GM23248 (cell line): ENCODE measurements at places on chromosomes 13 and 19.
A peak's percentile ranks its signal among the peaks of the same experiment; 100 is the strongest.

DNA sequence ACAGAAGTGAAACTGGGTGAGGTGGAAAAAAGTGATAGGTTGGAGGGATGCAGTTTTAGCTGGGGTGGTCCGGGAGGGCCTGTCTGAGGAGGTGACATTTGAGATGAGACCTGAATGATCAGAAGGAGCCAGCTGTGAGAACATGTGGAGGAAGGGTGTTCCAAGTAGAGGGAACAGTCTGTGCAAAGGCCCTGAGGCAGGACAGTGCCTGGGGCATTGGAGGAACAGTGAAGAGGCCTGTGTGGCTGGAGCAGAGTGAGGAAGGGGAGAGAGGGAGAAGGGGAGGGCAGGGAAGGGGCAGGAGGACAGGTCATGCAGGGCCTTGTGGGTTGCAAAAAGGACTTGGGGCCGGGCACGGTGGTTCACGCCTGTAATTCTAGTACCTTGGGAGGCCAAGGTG lies 36.3 kb upstream of the PTPRS start:
- no peak overlapping the region for H3K4me3 ChIP-seq
- no peak overlapping the region for H3K27ac ChIP-seq
- H3K36me3 ChIP-seq, result no peaks in the 10 kb centered on the region
- no peaks in the 10 kb centered on the region for H3K27me3 ChIP-seq
- no peaks in the 10 kb centered on the region for H3K4me1 ChIP-seq

DNA sequence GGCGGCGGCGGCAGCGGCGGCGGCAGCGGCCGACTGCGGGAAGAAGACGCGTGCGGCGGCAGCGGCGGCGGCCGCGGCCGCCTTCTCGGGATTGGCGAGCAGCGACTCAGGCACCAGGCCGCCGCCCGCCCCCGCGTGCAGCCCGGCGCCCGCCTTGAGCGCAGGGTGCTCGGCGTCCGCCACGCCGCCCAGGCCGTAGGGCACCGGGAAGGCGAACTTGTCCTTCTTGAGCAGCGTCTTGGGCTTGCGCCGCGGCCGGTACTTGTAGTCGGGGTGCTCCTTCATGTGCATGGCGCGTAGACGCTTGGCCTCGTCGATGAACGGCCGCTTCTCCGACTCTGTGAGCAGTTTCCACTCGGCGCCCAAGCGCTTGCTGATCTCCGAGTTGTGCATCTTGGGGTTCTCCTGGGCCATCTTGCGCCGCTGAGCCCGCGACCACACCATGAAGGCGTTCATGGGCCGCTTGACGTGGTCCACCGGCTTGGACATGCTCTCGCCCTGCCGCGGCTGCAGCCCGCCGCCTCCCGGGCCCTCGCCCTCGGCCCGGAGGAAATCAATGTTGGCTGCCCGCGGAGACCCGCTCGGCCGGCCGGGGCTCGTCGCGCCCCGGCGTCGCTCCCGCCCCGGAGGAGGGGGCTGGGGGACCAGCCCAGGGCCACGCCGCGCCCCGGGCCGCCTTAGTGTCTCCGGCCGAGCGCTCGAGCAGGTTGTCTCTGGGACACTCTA lies 621 bp downstream of the SOX21 start:
- H3K36me3 ChIP-seq, result no peaks in the 10 kb centered on the region
- H3K27ac ChIP-seq, result no peak overlapping the region
- H3K4me1 ChIP-seq, result no peaks in the 10 kb centered on the region
- 0 out of 2 replicates have a peak overlapping the region, but pooled peaks have one; percentile 10 for H3K4me3 ChIP-seq
- DNase-seq, result peak; percentile 39

- no peaks in the 10 kb centered on the region for H3K4me1 ChIP-seq
- no peak overlapping the region for H3K4me3 ChIP-seq
- no peaks in the 10 kb centered on the region for H3K36me3 ChIP-seq
- H3K27me3 ChIP-seq, result peaks cover 9% of the 10 kb centered on the region; the same call in 1 of the 2 replicates
- no peak overlapping the region for H3K27ac ChIP-seq
Measured at GRCh38 chr19:51637362-51637978, 7.3 kb upstream of the SIGLEC5 start.

DNA sequence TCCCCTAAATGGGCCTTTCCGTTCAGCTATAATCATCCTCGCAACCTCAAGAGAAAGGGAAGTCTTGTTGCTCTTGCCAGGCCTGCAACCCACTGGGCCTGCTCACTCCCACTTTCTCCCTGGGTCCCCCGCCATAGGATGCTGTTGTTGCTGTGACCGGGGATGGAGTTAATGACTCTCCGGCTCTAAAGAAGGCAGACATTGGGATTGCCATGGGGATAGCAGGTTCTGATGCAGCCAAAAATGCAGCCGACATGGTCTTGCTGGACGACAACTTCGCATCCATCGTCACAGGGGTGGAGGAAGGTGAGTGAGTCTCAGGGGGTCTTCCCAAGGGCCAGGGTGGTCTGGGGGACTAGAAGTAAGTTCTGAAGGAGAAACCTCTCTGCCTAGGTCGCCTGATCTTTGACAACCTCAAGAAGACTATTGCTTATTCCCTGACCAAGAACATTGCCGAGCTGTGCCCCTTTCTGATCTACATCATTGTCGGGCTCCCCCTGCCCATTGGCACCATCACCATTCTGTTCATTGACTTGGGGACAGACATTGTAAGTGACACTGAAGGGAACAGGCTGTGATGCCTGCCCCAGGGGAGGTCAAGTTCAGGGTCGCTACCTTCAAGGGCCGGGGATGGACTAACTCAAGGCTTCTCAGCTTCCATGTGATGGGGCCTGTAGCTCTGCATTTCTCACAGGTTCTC lies 26.8 kb downstream of the ATP12A start:
- H3K4me1 ChIP-seq, result no peaks in the 10 kb centered on the region
- H3K27me3 ChIP-seq, result peaks cover 31% of the 10 kb centered on the region
- no peak overlapping the region for H3K27ac ChIP-seq
- no peak for DNase-seq

- H3K4me3 ChIP-seq, result no peak overlapping the region
- no peaks in the 10 kb centered on the region for H3K36me3 ChIP-seq
- no peaks in the 10 kb centered on the region for H3K4me1 ChIP-seq
Measured at GRCh38 chr13:94825507-94825906, 113.2 kb upstream of the SOX21 start.

DNA sequence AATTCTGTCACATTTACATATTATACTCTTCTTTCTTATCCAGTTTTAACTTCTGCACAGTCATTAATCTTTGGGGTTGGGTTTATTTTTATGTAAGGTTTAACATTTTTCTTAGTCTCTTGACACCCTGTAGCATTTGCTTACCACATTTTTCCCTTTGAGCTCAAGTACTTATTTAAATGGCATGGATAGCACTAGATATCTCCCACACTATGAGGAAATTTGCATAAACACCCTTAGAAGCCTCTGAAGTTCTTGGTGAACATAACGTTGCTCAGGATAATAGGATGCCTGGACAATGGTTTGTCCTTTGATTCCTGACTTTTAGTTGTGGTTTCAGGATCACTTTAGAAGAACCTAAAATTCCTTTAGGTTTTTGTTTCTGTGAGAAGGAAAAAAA lies 338.9 kb downstream of the PCDH17 start:
- no peak overlapping the region for H3K27ac ChIP-seq
- no peaks in the 10 kb centered on the region for H3K4me1 ChIP-seq
- no peak overlapping the region for H3K4me3 ChIP-seq
- no peak for DNase-seq
- no peaks in the 10 kb centered on the region for H3K27me3 ChIP-seq
- H3K36me3 ChIP-seq, result no peaks in the 10 kb centered on the region

DNA sequence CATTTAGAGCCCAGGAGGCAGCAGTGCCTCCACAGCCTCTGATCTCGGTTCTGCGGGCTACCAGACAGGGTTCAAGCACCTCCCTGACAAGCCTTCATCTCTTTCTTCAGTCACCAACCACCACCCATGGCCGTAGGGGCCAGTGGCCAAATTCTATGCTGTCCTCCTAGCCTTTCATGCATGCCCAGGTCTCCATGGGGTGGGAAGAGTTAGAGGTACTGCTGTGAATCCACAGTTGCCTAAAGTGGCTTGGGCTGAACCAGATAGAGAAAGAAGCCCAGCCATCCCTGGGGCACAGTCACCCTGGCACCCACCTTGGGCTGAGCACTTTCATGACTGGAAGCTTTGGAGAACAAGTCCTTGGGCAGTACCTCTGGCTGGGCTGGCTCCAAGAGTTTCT lies 97.4 kb downstream of the ZDHHC20 start:
- DNase-seq, result no peak
- H3K4me3 ChIP-seq, result no peak overlapping the region
- H3K4me1 ChIP-seq, result no peaks in the 10 kb centered on the region
- H3K36me3 ChIP-seq, result no peaks in the 10 kb centered on the region
- H3K27ac ChIP-seq, result no peak overlapping the region
- H3K27me3 ChIP-seq, result no peaks in the 10 kb centered on the region

- no peak overlapping the region for H3K27ac ChIP-seq
- peaks cover 15% of the 10 kb centered on the region; the same call in 1 of the 2 replicates for H3K4me1 ChIP-seq
- no peaks in the 10 kb centered on the region for H3K27me3 ChIP-seq
- no peaks in the 10 kb centered on the region for H3K36me3 ChIP-seq
Measured at GRCh38 chr13:50228527-50228926, 213.3 kb downstream of the KCNRG start.

- no peaks in the 10 kb centered on the region; the same call in 1 of the 2 replicates for H3K36me3 ChIP-seq
- H3K27ac ChIP-seq, result no peak overlapping the region
- DNase-seq, result no peak
- H3K4me3 ChIP-seq, result no peak overlapping the region
- peaks cover 8% of the 10 kb centered on the region for H3K4me1 ChIP-seq
Measured at GRCh38 chr13:98803921-98804320, 51.4 kb upstream of the SLC15A1 start.

DNA sequence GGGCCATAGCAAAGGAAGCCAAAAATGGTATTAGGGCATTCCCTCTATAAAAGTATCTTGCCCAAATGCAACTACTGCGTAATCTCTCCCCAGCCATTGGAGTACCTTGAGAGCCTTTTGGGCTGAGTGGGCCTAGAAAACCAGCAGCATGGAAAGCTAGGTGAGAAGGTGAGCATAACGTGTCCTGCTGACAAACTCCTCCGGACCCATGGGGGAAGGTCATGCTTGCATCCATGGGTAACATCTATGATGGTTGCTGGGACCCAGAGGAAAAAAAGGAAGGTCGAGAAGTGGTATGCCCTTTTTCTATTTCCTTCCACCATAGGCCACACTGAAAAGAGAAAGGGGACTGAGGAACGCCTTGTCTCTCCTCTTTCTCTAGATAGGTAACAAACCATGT lies 57.4 kb downstream of the ZNF728 start:
- no peak overlapping the region for H3K4me3 ChIP-seq
- no peaks in the 10 kb centered on the region for H3K36me3 ChIP-seq
- peak; percentile 14 for DNase-seq
- H3K27me3 ChIP-seq, result no peaks in the 10 kb centered on the region
- H3K4me1 ChIP-seq, result no peaks in the 10 kb centered on the region

DNA sequence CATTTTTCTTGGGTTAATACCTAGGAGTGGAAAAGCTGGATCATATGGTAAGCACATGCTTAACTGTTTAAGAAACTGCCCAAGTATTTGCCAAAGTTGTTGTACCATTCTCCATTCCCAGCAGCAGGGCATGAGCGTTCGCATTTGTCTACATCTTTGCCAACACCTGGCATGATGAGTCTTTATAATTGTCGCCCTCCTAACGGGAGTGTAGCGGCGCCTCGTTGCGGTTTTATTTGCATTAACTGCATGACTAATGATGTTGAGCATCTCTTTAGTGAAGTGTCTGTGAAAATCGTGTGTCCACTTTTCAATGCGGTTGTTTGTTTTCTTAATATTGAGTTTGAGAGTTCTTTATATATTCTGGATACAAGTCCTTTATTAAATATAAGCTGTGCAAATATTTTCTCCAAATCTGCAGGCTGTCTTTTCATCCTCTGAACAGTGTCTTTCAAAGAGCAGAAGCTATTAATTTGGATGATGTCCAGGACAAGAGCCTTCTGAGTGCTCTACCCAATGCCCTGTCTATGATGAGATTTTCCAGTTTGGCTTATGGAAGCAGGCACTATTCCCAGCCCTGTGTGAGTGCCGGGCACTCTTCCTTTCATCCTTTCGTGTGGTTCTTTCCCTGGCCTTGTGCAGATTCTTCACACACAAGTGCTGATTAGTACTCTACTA lies 202.0 kb downstream of the FOXO1 start:
- no peaks in the 10 kb centered on the region for H3K27me3 ChIP-seq
- H3K27ac ChIP-seq, result no peak overlapping the region
- no peaks in the 10 kb centered on the region for H3K4me1 ChIP-seq
- H3K4me3 ChIP-seq, result no peak overlapping the region

GRCh38 chr13:30832845-30833332 lies 73.2 kb upstream of the MEDAG start:
- H3K4me1 ChIP-seq, result peaks cover 26% of the 10 kb centered on the region
- no peaks in the 10 kb centered on the region for H3K36me3 ChIP-seq

GRCh38 chr19:29714953-29715700 lies at the start of gene C19orf12:
TSS of gene C19orf12 (minus strand) at chr19:29715261. CDS start at chr19:29708413, 6,848 bp downstream.
- DNase-seq, result peak; percentile 71
- peak within 1 kb of the TSS; percentile 73 for H3K27ac ChIP-seq
- no peaks in the 10 kb centered on the region for H3K27me3 ChIP-seq
- 0 out of 2 replicates have a peak, but pooled peaks cover 4% of the 10 kb centered on the region for H3K36me3 ChIP-seq

GRCh38 chr19:18852648-18853047 lies 20.9 kb downstream of the UPF1 start:
- no peak overlapping the region for H3K4me3 ChIP-seq
- H3K4me1 ChIP-seq, result peaks cover 28% of the 10 kb centered on the region
- H3K36me3 ChIP-seq, result peaks cover 27% of the 10 kb centered on the region; the same call in 1 of the 2 replicates
- no peak for DNase-seq
- no peaks in the 10 kb centered on the region for H3K27me3 ChIP-seq

GRCh38 chr19:28999724-29000433 lies 213.1 kb downstream of the UQCRFS1 start:
- H3K4me1 ChIP-seq, result peaks cover 8% of the 10 kb centered on the region; the same call in 1 of the 2 replicates
- no peak overlapping the region for H3K27ac ChIP-seq
- H3K27me3 ChIP-seq, result no peaks in the 10 kb centered on the region
- H3K36me3 ChIP-seq, result no peaks in the 10 kb centered on the region
- DNase-seq, result no peak

- no peak overlapping the region for H3K4me3 ChIP-seq
- H3K4me1 ChIP-seq, result no peaks in the 10 kb centered on the region
- peaks cover 3% of the 10 kb centered on the region; the same call in 1 of the 2 replicates for H3K36me3 ChIP-seq
- no peaks in the 10 kb centered on the region for H3K27me3 ChIP-seq
- no peak for DNase-seq
- H3K27ac ChIP-seq, result no peak overlapping the region
Measured at GRCh38 chr19:5134691-5135090, 165.8 kb downstream of the KDM4B start.
